Right lung (tissue), 10 donors: ENCODE measurements at places on chromosomes 7 and 10. TPM values are rescaled to one million over a fixed set of nuclear protein-coding genes. Genes with fewer than 3 reads are reported as not detected.

Gene ANKRD26
- polyA plus RNA-seq, result 19.2 TPM

Gene SP8
- not detected for polyA plus RNA-seq

Gene LIPM
- 0.12 TPM for polyA plus RNA-seq

Gene MAP3K8
- 8.6 TPM for polyA plus RNA-seq
